ENCODE measurements at places on chromosomes 16 and 17.

GRCh38 chr16:19118938-19119431 lies 5.2 kb downstream of the ITPRIPL2 start:
- peak; percentile 45 for DNase-seq

GRCh38 chr17:82231312-82231561 lies 2.4 kb downstream of the SLC16A3 start:
- no peak for DNase-seq

DNA sequence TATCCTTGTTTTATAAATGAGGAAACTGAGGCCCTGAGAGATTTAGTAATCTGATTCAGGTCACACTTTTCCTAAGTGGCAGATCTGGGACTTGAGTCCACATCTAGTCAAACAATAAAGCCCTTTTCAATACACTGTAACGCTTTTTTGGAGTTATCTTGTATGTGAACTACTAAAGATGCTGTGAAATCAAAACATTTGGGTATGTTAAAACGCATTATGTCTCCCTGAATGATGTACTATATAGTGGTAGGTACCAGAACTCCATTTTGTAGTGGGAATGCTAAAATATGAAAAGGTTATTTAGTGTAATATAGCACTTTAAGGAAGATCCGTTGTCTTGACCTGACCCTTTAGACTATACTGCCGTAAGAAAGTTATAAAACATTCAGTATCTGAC lies 57.2 kb downstream of the NACA2 start:
- DNase-seq, result no peak

DNA sequence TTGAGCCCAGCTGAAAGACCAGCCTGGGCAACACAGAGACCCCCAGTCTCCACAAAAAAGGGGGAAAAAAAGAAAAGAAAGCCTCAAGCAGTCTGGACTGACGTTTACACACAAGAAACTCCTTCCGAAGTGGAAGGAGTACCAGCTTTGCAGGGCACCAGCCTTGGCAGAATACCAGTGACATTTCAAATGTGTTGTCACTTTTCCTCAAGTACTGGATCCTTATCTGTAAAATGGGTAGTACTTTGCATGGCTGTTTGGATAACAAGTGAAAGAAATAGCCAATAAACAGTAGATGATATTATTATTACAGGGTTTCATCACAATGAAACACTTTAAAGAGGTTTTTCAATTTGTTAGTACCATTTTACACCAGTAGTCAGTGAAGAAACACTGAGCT lies 14.2 kb downstream of the YWHAE start:
- no peak for DNase-seq

GRCh38 chr16:81003610-81004460 lies 2.9 kb downstream of the CMC2 start:
- DNase-seq, result no peak

DNA sequence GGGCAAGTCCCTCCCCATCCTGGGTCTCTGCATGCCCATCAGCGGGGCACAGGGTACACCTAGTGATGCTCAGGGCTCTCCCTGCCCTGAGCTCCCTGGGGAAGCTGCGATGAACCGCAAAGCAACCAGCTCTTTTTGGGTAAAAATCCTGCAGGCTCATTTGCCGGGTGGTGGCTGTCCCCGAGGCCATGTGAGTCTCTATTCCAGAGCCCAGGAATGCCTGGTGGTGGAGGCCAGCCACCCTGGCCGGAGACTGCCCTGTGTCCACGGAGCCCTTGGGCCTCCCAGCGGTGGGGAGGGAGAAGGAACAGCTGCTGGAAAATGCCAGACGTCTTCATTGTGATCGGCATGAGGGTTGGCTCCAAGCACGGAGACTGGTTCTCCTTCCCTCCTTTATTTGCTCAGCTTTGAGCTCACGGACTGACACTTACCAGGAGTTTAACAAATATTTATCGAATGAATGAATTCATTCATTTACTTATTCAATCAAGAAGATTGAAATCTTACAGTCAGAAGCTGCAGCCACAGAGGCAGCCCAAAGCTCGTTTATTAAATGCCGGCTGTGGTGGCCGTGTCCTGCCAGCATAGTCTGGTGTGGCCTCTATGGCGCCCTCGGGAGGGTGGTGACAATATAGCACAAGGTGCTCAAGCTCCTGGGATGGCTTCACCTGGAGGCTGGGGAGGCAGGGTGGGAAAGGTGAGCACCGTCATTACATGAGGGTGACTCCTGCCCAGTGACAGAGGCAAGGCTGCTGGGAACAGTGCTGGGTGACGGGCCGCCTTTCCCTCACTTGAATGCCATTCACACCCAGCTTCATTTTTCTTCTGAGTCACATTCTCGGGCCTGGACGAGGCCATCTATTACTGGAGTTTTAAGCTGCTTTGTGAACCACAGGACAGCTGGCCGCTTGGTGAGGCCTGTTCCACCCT lies 31.1 kb upstream of the JPH3 start:
- peak; percentile 14 for DNase-seq

DNA sequence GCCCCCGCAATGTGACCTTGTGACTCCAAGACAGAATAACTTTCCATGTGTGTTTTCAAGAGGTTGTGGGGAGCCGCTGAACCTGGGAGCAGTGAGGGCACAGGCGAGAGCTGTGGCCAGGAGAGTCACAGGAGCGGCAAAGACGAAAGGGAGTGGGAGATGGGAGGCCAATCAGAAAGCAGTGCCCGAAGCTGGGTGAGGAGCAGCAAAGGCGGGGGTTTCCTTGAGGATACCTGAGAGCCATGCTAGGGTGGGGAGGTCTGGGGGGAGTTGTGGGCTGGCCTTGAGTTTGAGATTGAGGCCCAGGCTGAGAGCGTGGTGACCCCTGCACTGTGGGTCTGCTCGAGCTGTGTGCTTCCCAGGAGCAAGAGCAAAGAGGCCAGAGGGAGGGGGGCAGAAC lies 23.2 kb upstream of the NPTX1 start:
- no peak for DNase-seq

- no peak for DNase-seq
Observed at GRCh38 chr16:11291091-11291703, 10.1 kb upstream of the PRM1 start.

DNA sequence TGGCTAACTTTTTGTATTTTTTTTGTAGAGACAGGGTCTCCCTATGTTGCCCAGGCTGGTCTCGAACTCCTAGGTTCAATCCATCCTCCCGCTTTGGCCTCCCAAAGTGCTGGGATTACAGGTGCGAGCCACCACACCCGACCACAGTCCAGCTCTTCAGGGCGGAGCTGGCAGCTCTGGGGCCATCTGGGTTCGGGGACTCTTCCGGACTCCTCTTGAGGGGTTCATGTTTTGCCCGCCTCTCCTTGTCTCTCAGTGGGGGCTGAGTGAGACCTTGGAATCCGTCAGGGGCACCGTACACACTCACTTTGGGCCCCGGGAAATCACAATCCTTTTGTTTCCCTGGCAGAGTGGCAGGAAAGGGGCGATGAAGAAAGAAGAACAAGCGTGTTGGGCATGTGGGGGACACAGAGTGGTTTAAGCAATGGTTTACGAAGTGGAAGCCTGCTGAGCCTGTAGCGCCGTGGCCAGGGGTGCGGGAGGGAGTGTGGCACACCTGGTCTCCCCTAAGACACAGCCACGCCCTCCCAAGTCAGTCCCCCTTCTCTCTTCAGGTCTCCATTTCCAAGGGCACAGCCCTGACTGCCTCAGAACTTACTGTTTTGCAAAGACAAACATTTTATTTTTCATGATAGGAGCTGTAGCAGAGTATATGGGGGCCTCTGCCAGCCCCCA lies 26.1 kb downstream of the TNS4 start:
- no peak for DNase-seq

- no peak for DNase-seq
Observed at GRCh38 chr17:45061606-45062205, 589 bp downstream of the NMT1 start.

GRCh38 chr17:59696682-59697277 lies 10.4 kb downstream of the PTRH2 start:
- DNase-seq, result no peak

GRCh38 chr17:36921095-36921851 lies 16.0 kb upstream of the LHX1 start:
- DNase-seq, result peak; percentile 64

DNA sequence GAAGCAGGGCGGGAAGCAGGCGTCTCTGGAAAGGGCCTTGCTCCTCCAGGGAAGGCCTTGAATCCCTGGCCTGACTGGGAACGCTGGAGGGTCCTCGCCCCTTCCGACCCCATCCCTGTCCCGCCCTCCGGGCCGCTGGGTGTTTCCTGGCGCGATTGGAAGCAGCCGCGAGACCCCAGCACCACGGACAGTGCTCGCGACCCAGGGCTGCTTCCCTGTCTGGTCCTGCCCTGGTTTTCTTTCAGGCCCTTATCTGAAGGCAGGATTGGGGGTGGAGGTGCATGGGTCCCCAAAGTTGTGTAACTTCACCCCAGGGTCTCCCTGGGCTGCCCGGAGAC lies 2.1 kb downstream of the MGAT5B start:
- DNase-seq, result no peak

- no peak for DNase-seq
Observed at GRCh38 chr17:64998436-64999190, 57.9 kb downstream of the GNA13 start.

DNA sequence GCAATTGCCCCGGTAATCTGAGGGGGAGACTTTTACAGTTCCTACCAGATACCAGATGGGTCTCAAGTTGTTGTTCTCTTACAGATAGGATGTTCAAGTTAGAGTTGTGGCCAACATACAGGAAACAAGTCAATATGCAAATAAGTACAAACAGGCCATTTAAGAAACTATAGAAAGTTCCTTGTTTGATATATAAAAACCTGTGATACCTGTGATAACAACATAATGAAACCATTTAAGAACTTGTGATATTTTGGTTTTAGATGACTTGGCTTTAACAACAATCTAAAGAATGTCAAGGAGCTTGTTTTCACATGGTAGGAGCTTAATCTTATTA lies 16.8 kb downstream of the CDR2 start:
- no peak for DNase-seq

DNA sequence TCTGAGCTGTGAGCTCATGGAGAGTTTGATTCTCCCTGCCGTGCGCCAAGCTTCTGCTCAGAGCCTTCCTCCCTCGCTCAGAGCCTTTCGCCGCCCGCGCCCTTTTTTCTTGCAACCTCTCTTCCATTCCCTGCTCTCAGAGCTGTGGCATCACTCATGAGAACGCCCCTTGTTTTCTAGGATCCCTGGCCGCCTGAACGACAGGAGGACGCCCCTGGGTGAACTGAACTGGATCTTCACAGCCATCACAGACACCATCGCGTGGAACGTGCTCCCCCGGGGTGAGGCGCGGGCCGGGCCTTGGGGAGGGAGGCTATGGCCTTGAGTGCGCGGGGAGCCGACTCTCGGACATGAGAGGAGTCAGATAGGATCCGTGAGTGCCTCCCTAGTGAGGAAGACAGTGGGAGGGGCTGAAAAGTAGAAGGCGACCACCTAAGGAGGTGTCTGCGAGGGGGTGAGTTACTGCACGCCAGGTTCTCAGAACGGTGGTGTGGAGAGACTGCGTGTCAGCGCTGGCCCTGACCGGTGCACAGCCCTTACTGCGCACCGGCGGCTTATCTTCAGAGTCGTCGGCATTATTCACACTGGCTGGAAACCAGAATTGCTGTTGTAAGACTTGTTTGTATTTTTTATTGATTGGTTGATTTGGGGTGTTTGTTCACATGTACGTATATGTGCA lies 169.5 kb upstream of the CHMP6 start:
- DNase-seq, result no peak

DNA sequence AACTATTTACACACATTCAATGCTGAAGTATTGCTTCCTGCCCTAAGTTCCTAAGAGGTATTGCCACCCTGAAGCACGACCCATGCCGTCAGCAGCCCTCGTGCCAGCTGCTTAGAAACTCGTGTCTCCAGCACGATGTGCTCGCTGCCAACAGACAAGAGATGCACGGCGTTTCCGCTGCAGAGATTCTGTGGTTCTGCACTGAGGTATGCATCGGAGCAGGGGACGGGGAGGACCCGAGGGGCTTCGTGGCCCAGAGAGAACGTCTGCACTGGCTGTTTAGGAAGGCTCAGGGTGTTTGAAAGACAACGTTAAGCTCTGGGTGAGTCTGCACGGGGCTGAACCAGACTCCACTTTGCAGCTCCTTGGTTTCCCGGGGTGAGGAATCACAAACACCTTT lies 82.7 kb upstream of the CREBBP start:
- DNase-seq, result no peak

DNA sequence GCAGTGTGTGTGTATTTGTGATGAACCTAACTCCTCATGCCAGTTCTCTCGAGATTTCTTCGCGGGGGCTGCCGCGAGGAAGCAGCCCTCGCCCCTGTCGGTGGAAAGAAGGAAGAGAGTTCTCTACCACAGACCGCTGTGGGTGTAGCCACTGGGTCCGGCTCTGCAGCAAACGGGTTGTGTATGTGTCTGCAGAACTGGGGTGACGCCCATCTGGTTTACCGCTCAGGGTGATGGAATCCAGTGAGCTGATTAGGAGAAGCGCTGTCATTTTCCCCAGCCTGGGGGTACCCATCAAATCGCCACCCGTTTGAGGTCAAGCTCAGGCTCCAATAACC lies 7.7 kb downstream of the CORO6 start:
- no peak for DNase-seq

- no peak for DNase-seq
Observed at GRCh38 chr16:2791174-2791573, 3.8 kb upstream of the PRSS33 start.

DNA sequence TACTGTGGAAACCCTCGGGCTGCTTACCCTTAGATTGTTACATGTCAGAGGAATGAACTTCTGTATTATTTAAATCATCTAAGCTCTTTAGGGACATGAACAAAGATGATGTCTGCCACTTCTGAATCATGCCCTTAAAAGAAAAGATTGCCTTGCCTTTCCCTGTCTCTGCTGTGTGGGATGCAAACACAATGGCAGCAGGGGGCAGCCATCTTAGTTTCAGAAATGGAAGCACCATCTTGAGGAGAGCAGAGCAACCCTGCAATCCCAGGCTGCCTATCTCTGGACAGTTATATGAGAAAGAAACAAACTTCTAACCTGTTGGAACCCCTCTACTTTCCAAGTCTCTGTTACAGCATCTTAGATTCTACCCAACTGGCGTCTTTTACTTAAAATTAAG lies 16.7 kb upstream of the HLF start:
- no peak for DNase-seq
